ENCODE measurements at places on chromosomes 5 and 9. TPM values are rescaled to one million over a fixed set of nuclear protein-coding genes. Genes with fewer than 3 reads are reported as not detected.

DNA sequence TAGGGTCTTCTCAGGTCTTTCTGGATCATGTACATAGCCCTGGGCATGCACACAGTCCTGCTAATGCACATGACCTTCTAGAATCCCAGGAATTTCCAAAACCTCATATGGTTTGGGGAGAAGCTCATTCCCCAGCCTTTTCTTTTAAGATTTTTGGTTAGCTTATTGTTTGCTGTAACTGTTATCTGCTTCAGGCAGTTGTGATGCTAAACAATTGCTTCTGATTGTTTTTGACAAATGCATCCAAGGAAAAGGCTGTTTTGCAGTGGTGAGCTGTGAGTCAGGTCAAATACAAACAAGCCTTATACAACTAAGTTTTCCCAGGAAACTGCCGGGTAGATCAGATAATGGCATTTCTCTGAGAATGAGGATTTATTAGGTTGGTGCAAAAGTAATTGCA lies 32.7 kb downstream of the SMC5 start:
- H3K4me3 ChIP-seq: no peak overlapping the region
- peaks cover 2% of the 10 kb centered on the region for H3K4me1 ChIP-seq
- H3K36me3 ChIP-seq: peaks cover 7% of the 10 kb centered on the region
- peak; percentile 39 for DNase-seq
- peak overlapping the region; percentile 39 for H3K27ac ChIP-seq
- no peaks in the 10 kb centered on the region for H3K27me3 ChIP-seq

DNA sequence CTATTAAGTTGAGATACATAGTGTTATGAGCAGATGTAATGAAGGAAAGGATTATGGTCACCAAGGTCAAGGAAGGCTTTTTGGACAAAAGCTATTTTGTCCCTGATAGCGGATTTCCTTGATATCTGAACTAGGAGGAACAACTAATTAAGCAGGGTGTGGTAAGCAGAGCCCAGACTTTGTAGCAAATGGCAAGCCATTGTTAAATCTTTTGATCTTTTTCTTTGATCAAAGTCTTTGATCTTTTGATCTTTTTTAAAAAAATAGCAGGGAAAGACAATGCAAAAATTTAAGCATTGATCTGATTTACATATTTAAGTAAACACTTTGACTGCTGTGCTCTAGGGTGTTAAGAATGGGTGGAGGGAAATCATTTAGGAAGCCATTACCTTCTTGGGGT lies 1242.0 kb downstream of the MAT2B start:
- no peak overlapping the region for H3K4me3 ChIP-seq
- H3K27ac ChIP-seq: no peak overlapping the region
- DNase-seq: no peak
- no peaks in the 10 kb centered on the region for H3K36me3 ChIP-seq

- DNase-seq: no peak
- no peaks in the 10 kb centered on the region for H3K27me3 ChIP-seq
- no peak overlapping the region for H3K27ac ChIP-seq
- H3K36me3 ChIP-seq: no peaks in the 10 kb centered on the region
Observed at GRCh38 chr5:65061250-65061973, 292.7 kb downstream of the CWC27 start.

DNA sequence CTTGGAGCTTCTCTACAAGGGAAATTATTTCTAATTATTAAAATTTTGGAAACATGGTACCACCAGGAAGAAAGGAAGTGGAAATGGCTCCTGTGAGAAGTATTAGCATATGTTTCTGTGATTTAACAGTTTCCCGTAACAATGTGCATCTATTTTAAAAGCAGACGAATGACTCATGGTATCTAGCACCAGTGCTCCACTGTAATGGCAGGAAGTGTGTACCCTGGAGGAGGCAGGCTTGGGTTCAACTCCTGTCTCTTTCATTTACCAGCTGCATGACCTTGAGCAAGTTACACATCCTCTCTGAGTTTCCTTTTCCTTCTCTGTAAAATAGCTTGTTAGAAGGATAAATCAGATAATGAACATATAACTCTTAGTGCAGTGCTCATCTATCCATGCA lies 41.0 kb upstream of the ANGPTL2 start:
- DNase-seq: peak; percentile 96
- H3K27ac ChIP-seq: peak overlapping the region; percentile 68
- no peaks in the 10 kb centered on the region for H3K27me3 ChIP-seq
- H3K4me3 ChIP-seq: no peak overlapping the region

DNA sequence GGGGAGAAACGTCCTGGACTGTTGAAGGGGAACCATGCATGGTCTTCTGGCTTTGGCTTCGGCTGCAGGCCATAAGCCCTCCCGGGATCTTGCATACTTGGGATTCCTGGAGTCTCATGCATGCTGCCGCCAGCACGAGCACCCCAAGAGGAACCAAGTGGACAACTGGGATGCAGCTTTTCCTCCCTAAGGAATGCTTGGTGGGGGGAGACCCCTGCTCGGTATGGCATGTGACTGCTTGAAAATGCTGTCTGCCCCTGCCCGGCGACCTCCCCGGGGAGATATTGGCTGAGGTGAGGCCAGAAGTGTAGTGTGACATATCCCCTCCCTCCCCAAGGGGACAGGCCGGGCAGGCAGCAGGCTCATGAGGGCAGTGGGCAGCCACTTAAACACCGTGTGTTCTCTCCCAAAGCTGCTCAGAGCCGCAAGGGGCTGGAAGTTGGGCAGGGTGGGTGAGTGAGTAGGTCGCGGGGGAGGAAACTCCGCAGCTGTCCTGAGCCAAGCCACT lies 15.7 kb downstream of the TMEM171 start:
- DNase-seq: no peak
- H3K36me3 ChIP-seq: no peaks in the 10 kb centered on the region
- H3K27me3 ChIP-seq: peaks cover 2% of the 10 kb centered on the region

- no peaks in the 10 kb centered on the region for H3K27me3 ChIP-seq
- no peak overlapping the region for H3K4me3 ChIP-seq
- H3K27ac ChIP-seq: no peak overlapping the region
- no peak for DNase-seq
- peaks cover 14% of the 10 kb centered on the region for H3K4me1 ChIP-seq
Observed at GRCh38 chr5:172945151-172945550, 14.1 kb upstream of the RPL26L1 start.

GRCh38 chr5:169435506-169436229 lies 134.7 kb upstream of the SLIT3 start:
- H3K36me3 ChIP-seq: no peaks in the 10 kb centered on the region
- no peak for DNase-seq
- H3K4me1 ChIP-seq: peaks cover 7% of the 10 kb centered on the region
- no peak overlapping the region for H3K4me3 ChIP-seq

GRCh38 chr5:56569076-56569475 lies 246.3 kb upstream of the MAP3K1 start:
- H3K4me3 ChIP-seq: no peak overlapping the region
- DNase-seq: peak; percentile 39
- peaks cover 10% of the 10 kb centered on the region for H3K27me3 ChIP-seq
- H3K27ac ChIP-seq: no peak overlapping the region
- no peaks in the 10 kb centered on the region for H3K36me3 ChIP-seq

GRCh38 chr9:37382161-37382981 lies 40.1 kb upstream of the GRHPR start:
- H3K4me1 ChIP-seq: no peaks in the 10 kb centered on the region
- H3K27me3 ChIP-seq: no peaks in the 10 kb centered on the region
- H3K4me3 ChIP-seq: no peak overlapping the region

- H3K27ac ChIP-seq: no peak overlapping the region
- H3K4me1 ChIP-seq: no peaks in the 10 kb centered on the region
- no peak for DNase-seq
- H3K4me3 ChIP-seq: no peak overlapping the region
Observed at GRCh38 chr9:652914-653313, 188.6 kb upstream of the DMRT1 start.

DNA sequence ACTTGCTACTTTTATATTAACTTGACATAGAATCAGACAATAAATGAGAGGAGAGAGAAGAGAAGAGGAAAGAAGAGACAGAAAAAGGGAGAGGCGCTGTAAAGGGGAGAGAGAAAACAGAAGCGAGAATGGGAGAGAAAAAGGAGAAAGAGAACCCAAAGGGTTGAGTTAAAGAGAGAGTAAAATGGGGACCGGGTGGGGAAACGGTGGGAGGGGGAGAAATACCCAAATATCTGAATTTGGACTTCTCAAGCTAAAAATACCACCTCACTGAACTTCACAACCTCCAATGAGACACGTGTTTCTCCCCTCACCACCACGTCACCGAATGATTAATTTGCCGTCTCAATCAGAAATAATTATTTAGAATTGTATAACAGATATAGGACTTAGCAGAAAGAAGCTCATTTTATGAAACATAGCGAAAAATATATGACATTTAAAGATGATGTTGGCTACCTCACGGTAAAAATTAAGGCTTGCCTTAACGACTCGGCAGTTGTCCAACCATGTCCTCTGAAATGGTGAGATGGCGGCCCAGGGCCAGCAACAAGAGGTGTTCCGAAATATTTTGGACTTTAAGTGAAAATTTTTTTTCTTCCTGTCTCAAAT lies 204.1 kb downstream of the MEF2C start:
- H3K36me3 ChIP-seq: no peaks in the 10 kb centered on the region
- peaks cover 17% of the 10 kb centered on the region for H3K4me1 ChIP-seq
- no peak overlapping the region for H3K4me3 ChIP-seq
- DNase-seq: no peak
- H3K27ac ChIP-seq: no peak overlapping the region
- peaks cover 99% of the 10 kb centered on the region for H3K27me3 ChIP-seq

- H3K4me1 ChIP-seq: peaks cover 27% of the 10 kb centered on the region
- no peak for DNase-seq
- no peaks in the 10 kb centered on the region for H3K27me3 ChIP-seq
- H3K36me3 ChIP-seq: peaks cover 6% of the 10 kb centered on the region
- H3K4me3 ChIP-seq: no peak overlapping the region
Observed at GRCh38 chr5:179769796-179770195, 24.0 kb upstream of the LTC4S start.

DNA sequence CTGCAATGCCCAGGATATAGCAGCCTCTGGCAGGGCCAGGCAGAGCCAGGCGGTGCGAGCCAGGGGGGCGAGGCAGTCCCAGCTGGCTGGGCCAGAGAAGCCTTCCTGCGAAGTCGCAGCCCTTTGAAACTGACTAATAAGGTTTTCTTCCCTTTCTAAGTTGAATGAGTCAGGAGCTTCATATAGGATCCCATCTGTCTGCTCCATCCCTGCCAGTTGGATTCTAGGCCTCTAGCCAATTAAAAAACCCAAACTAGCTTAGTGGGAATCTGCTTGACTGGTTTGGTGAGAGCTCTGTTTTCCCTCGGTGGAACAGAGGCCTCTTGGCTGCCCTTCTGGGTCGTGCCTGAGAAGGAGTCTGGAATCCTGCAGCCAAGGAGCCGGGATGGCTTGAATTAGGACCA lies 70.1 kb upstream of the RAPGEF1 start:
- H3K36me3 ChIP-seq: no peaks in the 10 kb centered on the region
- no peak for DNase-seq
- no peaks in the 10 kb centered on the region for H3K4me1 ChIP-seq
- H3K4me3 ChIP-seq: no peak overlapping the region
- no peak overlapping the region for H3K27ac ChIP-seq

DNA sequence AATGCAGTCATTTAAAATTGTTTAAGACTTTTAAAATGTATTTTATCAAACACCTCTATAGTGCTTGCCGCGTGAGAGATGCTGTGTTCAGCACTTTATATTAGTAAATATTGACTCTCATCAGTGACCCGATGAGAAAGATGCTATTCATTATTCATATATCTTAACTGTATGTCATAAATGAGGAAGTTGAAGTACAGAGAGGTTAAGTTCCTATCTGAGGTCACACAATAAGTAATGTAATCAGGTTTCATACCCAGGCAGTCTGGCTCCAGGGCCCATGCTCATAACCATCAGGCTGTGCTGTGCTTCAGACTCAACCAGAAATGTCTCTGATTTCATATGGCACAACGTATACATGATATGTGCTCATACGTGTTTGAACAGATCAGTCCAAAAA lies 119.0 kb downstream of the SV2C start:
- no peak for DNase-seq
- peaks cover 3% of the 10 kb centered on the region for H3K27me3 ChIP-seq
- H3K4me1 ChIP-seq: no peaks in the 10 kb centered on the region
- no peak overlapping the region for H3K27ac ChIP-seq
- no peaks in the 10 kb centered on the region for H3K36me3 ChIP-seq

Gene GARIN3
- total RNA-seq: not detected

Gene NINJ1
- total RNA-seq: 42.2 TPM

Gene ERAP2
- total RNA-seq: 10.0 TPM

Gene MLLT3
- 10.0 TPM for total RNA-seq

Gene SCGB3A2
- total RNA-seq: not detected

Gene PLCXD3
- total RNA-seq: not detected
